ENCODE measurements at places on chromosomes 13 and 19.

- DNase-seq = no peak
Observed at GRCh38 chr19:49337267-49338022, 2.2 kb downstream of the CD37 start.

DNA sequence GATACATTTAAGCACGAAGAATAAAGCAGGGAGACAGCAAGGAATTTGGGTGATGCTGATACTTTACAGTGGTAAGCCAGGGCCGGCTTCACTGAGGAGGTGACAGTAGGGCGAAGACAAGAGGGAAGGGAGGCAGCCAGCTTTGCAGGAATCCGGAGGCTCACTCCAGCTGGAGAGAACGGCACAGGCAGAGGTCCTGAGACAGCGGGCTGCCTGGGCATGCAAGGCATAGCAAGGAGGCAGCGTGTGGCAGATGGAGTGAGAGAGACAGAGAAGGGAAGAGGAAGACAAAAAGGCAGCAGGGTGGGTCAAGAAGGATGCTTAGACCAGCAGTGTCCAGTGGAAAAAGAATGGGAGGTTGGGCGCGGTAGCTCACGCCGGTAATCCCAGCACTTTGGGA lies 83.2 kb upstream of the WASF3 start:
- no peak for DNase-seq

GRCh38 chr13:34863360-34864135 lies 78.5 kb upstream of the NBEA start:
- no peak for DNase-seq

GRCh38 chr13:102392481-102393209 lies 9.2 kb downstream of the FGF14 start:
- DNase-seq = no peak

- no peak for DNase-seq
Observed at GRCh38 chr19:40523322-40524047, 53.2 kb upstream of the SHKBP1 start.

GRCh38 chr13:101917833-101918661 lies 465.6 kb downstream of the ITGBL1 start:
- DNase-seq = no peak

- no peak for DNase-seq
Observed at GRCh38 chr13:112260108-112261055, 115.8 kb upstream of the SPACA7 start.

- DNase-seq = no peak
Observed at GRCh38 chr13:53020764-53021335, 7.8 kb upstream of the OLFM4 start.

DNA sequence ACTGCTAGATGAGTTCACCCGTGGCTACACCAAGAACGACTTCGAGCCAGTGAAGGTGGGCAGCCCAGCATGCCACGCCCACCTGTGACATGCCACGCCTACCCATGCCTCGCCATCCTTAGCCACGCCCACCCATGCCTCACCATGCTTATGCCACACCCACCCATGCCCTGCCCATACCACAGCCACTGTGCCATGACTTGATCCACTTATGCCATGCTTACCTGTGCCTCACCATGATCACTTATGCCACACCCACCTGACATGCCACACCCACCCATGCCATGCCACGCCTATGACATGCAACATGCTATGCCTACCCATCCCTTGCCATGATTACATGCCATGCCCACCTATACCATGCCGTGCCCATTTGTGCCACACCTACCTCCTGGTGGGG lies 12.9 kb upstream of the USE1 start:
- DNase-seq = no peak

- no peak for DNase-seq
Observed at GRCh38 chr13:62687732-62688131, 1272.1 kb upstream of the PCDH20 start.

GRCh38 chr19:4388337-4389063 lies 11.8 kb downstream of the SH3GL1 start:
- DNase-seq = no peak

GRCh38 chr19:44003461-44004009 lies 778 bp downstream of the ZNF230 start:
- no peak for DNase-seq

DNA sequence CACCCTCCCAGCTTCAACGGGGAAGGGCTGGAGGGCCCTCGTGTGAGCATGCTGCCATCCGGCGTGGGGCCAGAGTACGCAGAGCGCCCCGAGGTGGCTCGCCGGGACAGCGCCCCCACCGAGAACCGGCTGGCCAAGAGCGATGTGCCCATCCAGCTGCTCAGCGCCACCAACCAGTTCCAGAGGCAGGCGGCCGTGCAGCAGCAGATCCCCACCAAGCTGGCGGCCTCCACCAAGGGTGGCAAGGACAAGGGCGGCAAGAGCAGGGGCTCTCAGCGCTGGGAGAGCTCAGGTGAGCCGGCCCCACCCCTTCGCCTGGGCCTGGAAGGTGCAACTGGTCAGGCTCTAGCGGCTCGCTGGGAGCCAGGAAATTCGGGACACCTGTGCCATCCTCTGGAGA lies 20.0 kb downstream of the PEX11G start:
- no peak for DNase-seq

DNA sequence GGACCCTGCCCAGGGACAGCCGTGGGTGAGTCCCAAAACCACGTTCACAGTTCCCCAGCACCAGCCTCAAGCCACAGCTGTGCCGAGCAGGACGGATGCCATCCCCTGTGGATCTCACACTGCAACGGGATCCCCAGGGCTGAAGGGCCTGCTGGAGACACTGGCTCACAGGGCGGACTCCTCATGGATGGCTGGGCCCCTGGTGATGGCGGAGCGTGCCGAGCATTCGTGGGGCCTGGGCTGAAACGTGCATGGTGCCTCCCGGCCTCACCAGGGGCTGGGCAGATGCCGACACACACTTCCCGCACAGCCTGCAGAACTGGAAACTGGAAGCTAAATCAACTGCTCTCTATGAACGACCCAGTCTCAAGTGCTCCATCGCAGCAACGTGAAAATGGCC lies 9.6 kb downstream of the RNF126 start:
- no peak for DNase-seq

GRCh38 chr19:14019100-14019499 lies 8.8 kb upstream of the RLN3 start:
- DNase-seq = no peak

DNA sequence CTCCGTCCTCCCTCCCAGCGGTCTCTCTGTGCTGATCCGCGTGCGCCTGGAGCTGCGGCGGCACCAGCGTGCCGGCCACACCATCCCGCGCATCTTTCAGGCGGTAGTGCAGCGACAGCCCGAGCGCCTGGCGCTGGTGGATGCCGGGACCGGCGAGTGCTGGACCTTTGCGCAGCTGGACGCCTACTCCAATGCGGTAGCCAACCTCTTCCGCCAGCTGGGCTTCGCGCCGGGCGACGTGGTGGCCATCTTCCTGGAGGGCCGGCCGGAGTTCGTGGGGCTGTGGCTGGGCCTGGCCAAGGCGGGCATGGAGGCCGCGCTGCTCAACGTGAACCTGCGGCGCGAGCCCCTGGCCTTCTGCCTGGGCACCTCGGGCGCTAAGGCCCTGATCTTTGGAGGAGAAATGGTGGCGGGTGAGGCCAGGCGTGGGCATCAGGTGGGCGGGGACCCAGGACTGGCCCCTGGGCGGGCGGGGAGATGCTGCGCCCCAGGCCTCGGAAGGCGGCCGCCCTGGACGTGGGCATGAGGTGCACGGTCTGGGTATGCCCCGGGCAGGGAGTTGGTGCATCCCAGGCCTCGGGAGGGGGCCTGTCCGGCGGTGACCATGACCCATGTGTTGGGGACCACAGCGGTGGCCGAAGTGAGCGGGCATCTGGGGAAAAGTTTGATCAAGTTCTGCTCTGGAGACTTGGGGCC lies 16.4 kb downstream of the SLC27A1 start:
- no peak for DNase-seq

GRCh38 chr13:82867284-82867683 lies 1015.0 kb downstream of the SLITRK1 start:
- no peak for DNase-seq

DNA sequence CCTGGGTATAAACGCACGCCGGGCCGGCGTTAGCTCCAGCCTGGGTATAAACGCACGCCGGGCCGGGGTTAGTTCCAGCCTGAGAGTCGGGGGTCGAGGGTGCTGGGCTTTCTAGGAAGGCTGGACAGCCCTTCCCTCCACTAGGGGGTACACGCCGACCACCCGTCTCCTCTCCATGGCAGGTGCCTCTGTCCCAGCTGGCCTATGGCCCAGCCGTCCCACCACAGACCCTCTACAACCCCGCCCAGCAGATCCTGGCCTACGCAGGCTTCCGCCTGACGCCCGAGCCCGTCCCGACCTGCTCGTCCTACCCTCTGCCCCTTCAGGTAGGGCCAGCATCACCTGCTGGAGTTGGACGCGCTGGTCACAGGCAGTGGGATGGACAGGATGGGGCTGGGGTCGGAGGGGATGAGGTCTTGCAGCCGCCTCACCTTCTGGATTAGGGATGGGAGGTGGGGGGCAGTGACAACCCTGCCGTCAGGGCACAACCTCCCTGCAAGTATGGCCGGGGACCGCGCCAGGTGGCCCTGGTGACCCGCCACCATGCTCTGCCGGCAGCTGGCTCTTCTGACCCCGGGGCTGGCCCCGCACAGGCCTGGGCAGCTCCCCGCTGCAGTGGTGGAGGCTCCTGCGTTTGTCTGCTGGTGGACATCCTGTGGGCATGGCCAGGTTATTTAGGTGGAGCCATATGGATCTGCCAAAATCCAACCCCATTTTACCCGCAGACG lies 45.8 kb downstream of the TMEM255B start:
- no peak for DNase-seq

GRCh38 chr13:112960706-112961105 lies 8.3 kb upstream of the MCF2L start:
- no peak for DNase-seq

DNA sequence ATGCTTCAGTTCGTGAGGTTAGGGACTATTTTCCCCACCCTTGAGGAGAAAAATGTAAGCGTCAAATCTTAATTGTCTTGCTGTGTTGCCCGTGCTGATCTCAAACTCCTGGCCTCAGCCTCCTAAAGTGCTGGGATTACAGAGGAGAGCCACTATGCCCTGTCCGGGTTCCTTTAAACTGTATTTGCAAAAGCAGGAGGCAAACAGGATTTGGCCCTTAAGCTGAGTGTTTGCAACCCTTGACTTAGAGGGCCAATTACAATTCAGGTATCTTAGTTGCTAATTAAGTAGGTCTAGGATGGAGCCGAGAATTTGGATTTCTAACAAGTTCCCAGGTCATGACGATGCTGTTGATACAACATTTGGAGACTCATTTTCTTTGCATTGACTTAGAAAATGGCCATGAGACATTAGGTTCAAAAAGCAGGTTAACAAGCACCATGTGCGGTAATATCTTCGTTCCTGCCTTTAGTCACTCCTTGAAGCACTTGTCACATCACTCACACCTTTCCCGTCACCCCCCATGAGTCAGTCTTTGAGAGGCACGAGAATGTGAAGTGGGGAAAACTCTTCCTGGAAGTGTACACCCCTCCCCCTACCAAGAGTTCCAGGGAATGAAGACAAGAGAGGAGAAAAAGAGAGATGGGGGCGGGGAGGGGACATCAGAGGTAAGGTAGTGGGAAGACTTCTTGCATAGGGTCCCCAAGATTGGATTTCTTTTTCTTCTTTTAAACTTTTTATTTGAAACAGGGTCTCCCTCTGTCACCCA lies 2.6 kb downstream of the NAPSA start:
- no peak for DNase-seq

DNA sequence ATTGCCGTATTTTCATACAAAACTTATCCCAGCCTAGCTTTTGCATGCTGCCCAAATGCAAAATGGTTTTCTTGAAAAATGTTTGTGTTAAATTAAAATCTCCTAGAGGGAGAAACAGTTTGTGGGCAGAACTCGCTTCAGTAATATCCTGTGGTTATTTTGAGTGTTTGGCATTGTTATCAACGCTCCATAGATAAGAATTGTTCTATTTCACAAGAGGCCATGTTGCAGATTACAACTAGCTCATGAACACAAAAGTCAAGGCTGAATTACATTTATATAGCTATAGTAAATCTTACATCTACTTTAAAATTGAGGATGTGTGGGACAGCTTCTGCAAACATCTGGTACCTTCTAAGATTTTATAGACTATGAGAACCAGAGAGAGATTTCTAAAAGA lies 447.9 kb downstream of the DCT start:
- DNase-seq = no peak

- no peak for DNase-seq
Observed at GRCh38 chr19:48364598-48365348, 606 bp downstream of the SYNGR4 start.

DNA sequence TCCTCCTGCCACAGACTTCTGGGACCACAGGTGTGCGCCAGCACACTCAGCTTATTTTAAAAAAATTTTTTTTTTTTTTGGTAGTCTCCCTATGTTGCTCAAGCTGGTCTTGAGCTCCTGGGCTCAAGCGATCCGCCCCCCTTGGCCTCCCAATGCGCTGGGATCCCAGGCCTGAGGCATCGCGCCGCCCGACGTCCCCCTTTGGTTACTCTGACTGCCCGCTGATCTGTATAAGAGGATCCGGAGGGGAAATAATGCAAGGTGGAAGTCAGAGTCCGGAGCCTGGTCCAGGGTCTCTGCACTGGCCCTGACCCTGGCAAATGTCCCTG lies 486 bp upstream of the ZNF805 start:
- no peak for DNase-seq

- no peak for DNase-seq
Observed at GRCh38 chr13:25169951-25170553, 2.0 kb downstream of the AMER2 start.

- no peak for DNase-seq
Observed at GRCh38 chr13:57346786-57347185, 179.8 kb downstream of the PRR20E start.

GRCh38 chr19:1254081-1254527 lies 5.7 kb downstream of the MIDN start:
- no peak for DNase-seq

- no peak for DNase-seq
Observed at GRCh38 chr19:42288881-42289555, 12.9 kb upstream of the PRR19 start.

- no peak for DNase-seq
Observed at GRCh38 chr13:51523082-51523518, 61.2 kb upstream of the WDFY2 start.

DNA sequence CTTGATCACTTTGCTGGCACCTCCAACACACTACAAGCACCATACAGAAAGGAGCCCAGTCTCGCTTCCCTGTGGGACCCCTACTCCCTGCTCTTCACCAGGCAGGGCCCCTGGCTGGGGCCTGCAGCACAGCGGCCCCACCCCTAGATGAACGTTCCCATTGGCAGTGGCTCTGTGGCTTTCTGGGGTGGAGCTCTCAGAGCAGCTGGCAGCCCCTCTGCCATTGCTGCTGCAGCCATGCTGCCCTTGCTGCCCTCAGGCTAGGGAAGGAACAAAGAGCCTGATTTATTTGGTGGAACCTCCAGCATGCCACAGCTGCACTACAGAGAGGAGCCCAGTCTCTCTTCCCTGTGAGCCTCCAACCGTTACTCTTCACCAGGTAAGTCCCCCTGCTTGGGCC lies 5.8 kb downstream of the SIGLEC6 start:
- no peak for DNase-seq

GRCh38 chr13:109669956-109670355 lies 116.4 kb downstream of the IRS2 start:
- no peak for DNase-seq
